DND-41 (cell line): ENCODE measurements at places on chromosomes 5 and 9.
A peak's percentile ranks its signal among the peaks of the same experiment; 100 is the strongest.

- peak; percentile 30 for DNase-seq
Observed at GRCh38 chr5:57441557-57441956, 41.1 kb downstream of the ACTBL2 start.

DNA sequence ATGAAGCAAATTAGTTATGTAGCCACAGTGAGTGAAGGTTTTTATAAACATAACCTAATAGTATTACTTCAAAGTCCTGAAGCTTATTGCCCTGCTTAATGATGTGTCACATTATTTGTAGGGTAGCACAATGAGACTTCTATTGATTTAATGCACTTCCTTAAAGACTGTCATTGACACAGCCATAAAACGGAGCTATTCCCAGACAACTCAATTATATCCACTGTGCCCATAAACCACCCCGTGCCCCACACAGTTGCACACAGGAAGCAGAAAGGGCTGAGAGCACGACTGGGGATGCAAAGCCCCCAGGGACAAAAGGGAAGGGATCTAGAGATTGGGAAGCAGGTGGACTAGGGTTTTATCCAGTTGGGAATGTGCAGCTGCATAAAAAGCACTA lies 37.0 kb downstream of the TRIM32 start:
- no peak for DNase-seq

DNA sequence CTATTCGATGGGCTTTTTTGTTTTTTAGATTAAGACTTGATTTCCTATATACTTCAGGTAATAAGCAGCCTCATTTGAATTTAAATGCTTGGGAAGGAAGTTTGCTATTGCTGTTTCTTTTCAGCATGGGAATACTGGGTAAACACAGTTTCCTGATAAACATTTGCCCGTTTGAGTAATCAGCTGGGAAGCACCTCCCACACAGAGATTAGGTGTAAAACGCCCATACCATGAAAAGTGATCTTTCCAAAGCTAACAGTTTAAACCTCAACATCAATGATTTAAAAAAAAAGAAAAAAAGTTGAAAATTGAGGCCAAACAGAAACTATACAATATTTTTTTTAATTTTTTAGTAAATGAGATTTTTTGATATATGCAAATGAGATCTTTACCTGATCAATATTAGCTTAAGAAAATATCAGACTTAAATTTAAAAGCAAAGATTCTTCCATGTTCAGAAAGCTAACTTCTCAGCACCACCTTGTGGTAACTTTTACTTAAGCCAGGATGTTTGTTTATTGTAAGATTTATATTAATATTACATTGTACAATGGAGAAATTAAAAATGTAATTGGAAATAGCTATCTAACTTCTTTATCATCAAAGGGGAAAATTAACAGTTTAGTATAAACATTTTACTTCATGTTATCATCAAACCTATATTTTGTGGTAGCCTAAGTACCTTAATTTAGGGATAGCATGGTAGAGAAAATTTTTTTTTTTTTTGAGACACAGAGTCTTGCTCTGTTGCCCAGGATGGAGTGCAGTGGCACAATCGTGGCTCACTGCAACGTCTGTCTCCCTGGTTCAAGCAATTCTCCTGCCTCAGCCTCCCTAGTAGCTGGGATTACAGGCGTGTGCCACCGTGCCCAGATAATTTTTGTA lies 39.8 kb downstream of the F2RL2 start:
- no peak for DNase-seq

DNA sequence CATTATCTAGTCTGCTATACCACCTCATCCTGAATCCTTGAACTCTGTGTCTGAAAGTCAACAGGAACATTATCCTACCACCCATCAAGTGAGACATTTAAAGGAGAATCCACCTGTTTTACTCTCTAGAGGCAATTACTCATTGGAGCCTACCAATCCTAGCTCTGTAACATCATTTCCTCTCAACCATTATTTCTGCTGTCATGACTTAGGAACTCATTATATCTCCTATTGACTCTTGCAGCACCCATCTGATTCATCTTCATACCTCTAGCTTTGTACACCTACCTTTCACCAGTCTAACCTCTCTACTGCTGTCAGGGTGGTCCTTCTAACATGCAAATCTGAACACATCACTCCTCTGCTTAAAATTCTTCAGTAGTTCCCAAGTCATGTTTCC lies 481.5 kb downstream of the NFIB start:
- no peak for DNase-seq

- DNase-seq, result no peak
Observed at GRCh38 chr9:127578627-127578951, 33.5 kb upstream of the STXBP1 start.

GRCh38 chr5:36657563-36657995 lies 51.2 kb downstream of the SLC1A3 start:
- DNase-seq, result no peak

GRCh38 chr5:11363631-11364178 lies 540.5 kb downstream of the CTNND2 start:
- DNase-seq, result no peak

GRCh38 chr9:111287127-111287526 lies 42.9 kb downstream of the OR2K2 start:
- DNase-seq, result no peak

- DNase-seq, result no peak
Observed at GRCh38 chr5:92912283-92912682, 668.7 kb downstream of the NR2F1-AS1 start.

DNA sequence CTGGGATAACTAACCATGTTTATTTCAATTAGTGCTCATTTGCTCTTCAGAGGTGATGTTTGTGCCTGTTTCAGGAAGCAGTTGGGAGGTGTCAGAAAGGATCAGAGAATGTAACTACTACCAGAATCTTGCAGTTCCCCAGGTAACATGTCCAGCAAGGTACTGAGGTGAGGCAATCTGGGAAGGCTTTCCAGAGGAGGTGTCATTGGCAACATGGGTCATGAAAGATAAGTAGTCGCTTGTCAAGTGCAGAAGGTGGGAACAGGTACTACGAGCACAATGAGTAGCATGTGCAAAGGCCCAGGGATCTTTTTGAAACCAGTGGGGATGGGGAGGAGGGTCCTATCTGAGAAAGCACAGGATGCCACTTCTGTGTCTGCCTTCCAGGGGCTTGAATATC lies 4.8 kb downstream of the SMIM23 start:
- DNase-seq, result no peak
